ENCODE measurements at places on chromosomes 12 and 14. TPM values are rescaled to one million over a fixed set of nuclear protein-coding genes. Genes with fewer than 3 reads are reported as not detected.

The SLC17A8 gene
- total RNA-seq: not detected

The RASSF8 gene
- 9.2 TPM for total RNA-seq

The RPGRIP1 gene
- not detected for total RNA-seq

- H3K27ac ChIP-seq: no peak overlapping the region
- DNase-seq: no peak
- no peaks in the 10 kb centered on the region for H3K27me3 ChIP-seq
- no peaks in the 10 kb centered on the region for H3K36me3 ChIP-seq
- H3K4me1 ChIP-seq: no peaks in the 10 kb centered on the region
- H3K4me3 ChIP-seq: no peak overlapping the region
Measured at GRCh38 chr14:78446807-78447206, 276.6 kb downstream of the NRXN3 start.

DNA sequence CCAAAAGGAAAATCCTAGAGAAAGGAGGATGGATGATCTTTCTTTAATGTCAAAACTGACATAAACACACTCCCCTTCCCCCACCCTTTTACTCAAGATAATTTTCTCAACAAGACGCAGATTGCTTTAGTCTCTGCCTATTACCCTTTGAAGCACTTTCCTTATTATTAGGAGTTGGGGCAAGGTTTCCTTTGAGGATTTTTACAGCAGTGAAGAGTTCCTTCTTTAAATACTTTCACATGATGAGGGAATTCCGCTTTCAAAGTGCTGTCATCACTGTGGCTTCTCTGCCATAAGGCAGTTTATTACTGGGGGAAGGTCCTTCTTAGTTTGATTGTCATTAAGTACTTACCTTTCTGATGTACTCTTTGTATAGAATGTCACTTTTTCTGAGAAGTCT is 172.1 kb downstream of the MSRB3 start:
- no peak overlapping the region for H3K4me3 ChIP-seq
- DNase-seq: no peak
- peak overlapping the region; percentile 69 for H3K27ac ChIP-seq
- H3K4me1 ChIP-seq: peaks cover 88% of the 10 kb centered on the region
- H3K36me3 ChIP-seq: no peaks in the 10 kb centered on the region
- H3K27me3 ChIP-seq: no peaks in the 10 kb centered on the region

- no peak overlapping the region for H3K27ac ChIP-seq
- H3K36me3 ChIP-seq: no peaks in the 10 kb centered on the region
- H3K4me1 ChIP-seq: no peaks in the 10 kb centered on the region
- H3K27me3 ChIP-seq: no peaks in the 10 kb centered on the region
- DNase-seq: no peak
Measured at GRCh38 chr12:37547611-37548010, 769.0 kb upstream of the ALG10B start.

- H3K4me1 ChIP-seq: no peaks in the 10 kb centered on the region
- H3K27me3 ChIP-seq: no peaks in the 10 kb centered on the region
- no peak overlapping the region for H3K27ac ChIP-seq
- DNase-seq: no peak
- no peak overlapping the region for H3K4me3 ChIP-seq
- no peaks in the 10 kb centered on the region for H3K36me3 ChIP-seq
Measured at GRCh38 chr12:111937429-111937828, 75.5 kb downstream of the TMEM116 start.

DNA sequence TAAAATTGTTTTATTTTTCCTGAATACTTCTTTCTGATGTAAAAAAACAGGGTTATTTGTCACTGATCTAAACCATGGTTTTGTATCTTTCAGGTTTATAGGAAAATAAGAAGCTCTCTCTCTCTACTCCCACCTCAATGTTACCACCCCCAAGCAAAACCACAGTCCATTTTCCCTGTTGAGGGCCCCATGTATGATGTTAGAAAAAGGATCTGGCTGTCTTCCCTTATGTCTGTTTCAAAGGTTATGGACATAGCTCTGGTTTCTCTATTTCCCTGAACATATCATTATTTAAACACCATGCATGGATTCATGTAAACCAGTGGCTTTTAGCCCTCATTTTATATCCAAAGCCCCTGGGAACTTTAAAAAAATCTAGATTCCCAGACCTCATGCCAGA is 649.0 kb upstream of the TBX3 start:
- no peaks in the 10 kb centered on the region for H3K36me3 ChIP-seq
- no peak overlapping the region for H3K27ac ChIP-seq
- H3K4me3 ChIP-seq: no peak overlapping the region
- H3K27me3 ChIP-seq: peaks cover 14% of the 10 kb centered on the region
- no peak for DNase-seq
